ENCODE measurements at places on chromosomes 16 and 17.

DNA sequence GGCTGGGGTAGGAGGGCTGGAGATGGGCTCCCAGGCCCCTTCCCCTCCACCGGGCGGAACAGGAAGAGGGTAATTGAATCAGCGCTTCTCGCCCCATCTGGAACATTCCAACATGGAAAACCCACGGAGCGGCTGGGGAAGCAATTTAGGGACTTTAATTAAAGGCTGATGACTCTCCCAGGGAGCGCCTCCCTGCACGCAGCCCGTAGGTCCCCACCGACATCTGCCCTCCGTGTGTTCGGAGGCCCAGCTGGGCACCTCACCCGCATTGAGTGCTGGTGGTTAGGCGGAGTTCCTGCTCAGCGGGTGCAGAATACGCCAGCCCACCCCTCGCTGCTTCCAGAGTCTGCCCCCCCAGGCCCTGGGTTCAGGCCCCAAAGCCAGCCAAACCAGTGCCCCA lies 10.0 kb downstream of the HS3ST6 start:
- DNase-seq = no peak

- peak; percentile 23 for DNase-seq
Measured at GRCh38 chr17:64393000-64393402, 2.3 kb upstream of the PECAM1 start.

GRCh38 chr17:12395733-12396354 lies 269.8 kb upstream of the MYOCD start:
- DNase-seq = no peak

GRCh38 chr17:6079155-6079888 lies 9.1 kb downstream of the WSCD1 start:
- no peak for DNase-seq

DNA sequence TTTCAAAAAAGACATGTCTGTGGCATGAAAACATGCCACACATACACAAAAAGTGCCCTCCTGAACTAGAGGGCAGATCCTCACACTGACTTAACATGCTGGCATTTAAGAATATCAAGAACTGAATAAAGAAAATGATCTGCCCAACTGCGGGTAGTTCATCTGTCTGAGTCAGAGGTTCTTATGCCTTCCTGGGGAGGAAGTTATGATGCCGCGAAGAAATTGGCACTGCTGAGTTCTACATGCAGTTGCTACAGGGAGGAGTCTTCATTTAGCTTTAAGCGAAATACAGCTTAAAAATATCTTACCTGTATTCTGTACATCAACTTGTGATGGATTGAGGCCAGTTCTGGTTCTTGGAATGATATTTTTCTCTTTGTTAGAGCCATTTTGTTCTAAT lies 6.3 kb downstream of the ALDH3A2 start:
- DNase-seq = no peak

GRCh38 chr17:57099165-57099564 lies 14.1 kb downstream of the AKAP1 start:
- DNase-seq = no peak

DNA sequence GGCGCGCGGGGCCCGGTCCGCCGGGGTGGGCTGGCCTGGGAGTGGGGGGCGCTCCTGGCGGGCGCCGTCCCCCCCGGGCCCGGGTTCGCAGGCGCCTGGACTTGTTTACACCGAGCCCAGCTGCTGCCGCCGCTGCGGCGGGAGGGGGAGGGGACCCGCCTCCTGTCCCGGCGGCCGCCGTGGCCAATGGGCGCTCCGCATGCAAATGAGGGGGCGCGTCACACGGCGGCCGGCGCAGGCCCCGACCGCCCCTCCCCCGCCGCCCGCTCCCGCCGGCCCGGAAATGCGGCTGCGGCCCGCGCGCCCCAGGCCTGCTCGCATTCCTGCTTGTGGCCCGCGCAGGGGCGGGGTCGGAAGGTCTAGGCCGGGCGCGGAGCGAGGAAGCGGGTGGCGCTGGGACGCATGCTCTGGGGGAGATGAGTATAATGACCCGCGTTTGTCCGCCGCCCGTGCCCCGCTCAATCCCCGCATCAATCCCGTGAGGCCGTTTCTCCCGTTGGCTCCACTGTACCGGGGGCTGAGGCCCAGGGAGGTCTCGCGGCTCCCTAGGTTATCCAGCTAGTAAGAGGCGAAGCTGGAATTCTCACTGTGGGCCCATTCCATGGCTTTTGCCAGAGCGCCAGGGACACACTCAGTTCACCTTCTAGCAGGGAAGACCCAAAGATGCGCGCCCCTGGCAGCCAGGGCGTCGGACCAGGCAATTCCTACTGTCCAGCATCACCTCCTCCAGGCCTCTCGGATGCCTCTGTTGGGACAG lies at the start of gene YPEL3:
Gene YPEL3, minus strand, starts transcription at position 109 of the 757 bp plus-strand sequence. CDS start 731 bp downstream, outside the sequence.
- peak; percentile 89 for DNase-seq

- DNase-seq = no peak
Measured at GRCh38 chr17:39400547-39401411, 647 bp downstream of the FBXL20 start.

DNA sequence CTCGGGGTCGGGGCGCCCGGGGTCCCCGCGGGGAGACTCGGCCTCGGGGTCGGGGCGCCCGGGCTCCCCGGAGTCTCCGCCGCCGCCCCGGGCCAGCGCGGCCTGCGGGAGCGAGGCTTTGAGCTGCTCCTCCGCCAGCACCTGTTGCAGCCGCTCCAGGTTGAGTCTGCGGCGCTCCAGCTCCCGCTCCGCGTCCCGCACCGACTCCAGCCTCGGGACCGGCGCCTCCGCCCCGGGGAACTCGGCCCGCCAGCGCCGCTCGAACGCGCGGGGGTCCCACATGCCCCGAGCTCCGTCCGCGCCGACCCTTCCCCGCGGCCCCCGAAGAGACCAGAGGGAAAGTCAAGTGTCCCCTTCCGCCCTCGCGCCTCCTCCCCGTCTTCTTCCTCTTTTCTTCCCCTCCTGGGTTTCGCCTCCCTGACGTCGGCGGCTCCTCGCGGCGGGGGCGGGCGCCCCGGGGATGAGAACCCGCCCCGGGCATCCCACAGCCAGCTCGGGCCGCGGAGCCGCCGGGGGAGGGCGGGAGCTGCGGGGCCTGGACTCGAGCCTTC lies 40.8 kb upstream of the BHLHA9 start:
- DNase-seq = peak; percentile 58

GRCh38 chr16:12826559-12826958 lies 22.9 kb upstream of the CPPED1 start:
- no peak for DNase-seq

GRCh38 chr17:73182616-73183310 lies 10.1 kb upstream of the COG1 start:
- DNase-seq = no peak

DNA sequence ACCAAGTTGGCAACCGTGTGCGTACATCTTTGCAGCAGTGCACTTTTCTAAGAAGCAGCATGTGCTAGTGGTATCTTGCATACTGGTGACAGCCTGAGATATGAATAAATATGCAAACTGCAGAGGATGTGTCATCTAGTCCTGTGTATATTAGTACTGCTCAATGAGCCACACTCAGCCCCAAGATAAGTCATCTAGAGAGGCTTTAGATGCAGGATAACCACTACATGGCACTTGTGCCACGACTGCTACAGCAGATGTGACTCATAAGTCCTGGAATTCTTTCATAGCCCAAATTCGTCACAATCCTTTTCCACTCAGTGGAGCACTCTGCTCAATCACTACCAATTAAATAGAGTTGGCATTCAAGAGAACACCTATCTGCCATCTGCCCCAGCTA lies 171.5 kb downstream of the AXIN2 start:
- DNase-seq = no peak

GRCh38 chr16:77402118-77402517 lies 32.7 kb downstream of the ADAMTS18 start:
- DNase-seq = no peak

DNA sequence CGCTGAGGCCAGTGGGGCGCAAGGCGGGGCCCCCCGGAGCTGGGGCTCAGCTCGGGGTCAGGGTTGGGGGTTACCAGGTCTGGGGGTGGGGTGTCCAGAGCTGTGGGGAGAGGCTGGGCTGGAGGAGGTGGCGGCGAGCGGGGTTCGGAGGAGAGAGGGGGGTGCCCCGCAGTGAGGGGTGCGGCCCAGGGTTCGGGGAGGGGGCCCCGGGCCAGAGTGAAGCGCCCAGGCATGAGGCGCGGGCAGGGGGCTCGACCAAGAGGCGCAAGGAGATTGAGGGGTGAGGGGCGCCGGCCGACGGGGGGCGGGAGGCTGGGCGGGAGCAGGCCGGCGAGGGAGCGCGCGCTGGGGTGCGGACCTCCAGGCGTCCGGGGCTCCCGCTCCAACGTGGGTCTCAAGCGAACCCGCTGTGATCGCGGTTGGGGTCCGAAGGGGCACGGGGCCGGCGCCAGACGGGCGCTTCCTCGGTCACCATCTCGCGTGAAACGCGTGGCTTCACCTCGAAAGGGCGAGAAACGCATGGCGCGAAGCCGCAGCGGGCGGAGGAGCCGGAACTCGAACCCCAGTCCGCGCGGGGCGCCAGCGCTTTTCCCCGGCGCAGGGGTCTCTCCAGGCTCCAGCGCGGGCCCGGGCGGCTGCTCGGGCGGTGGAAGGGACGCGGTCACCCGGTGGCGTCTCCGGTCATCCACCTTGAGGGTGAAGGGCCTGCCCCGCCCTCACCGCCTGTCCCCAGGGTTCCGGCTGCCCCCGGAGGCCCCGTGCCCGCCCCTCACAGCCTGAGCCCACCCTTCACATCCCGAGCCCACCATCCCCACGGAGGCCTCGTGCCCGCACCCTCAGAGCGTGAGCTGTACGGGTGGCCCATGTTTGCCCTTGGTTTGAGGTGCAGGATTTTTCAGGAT lies 846 bp downstream of the CPNE7 start:
- no peak for DNase-seq

GRCh38 chr17:2963332-2964027 lies 99.9 kb downstream of the OR1D5 start:
- no peak for DNase-seq

DNA sequence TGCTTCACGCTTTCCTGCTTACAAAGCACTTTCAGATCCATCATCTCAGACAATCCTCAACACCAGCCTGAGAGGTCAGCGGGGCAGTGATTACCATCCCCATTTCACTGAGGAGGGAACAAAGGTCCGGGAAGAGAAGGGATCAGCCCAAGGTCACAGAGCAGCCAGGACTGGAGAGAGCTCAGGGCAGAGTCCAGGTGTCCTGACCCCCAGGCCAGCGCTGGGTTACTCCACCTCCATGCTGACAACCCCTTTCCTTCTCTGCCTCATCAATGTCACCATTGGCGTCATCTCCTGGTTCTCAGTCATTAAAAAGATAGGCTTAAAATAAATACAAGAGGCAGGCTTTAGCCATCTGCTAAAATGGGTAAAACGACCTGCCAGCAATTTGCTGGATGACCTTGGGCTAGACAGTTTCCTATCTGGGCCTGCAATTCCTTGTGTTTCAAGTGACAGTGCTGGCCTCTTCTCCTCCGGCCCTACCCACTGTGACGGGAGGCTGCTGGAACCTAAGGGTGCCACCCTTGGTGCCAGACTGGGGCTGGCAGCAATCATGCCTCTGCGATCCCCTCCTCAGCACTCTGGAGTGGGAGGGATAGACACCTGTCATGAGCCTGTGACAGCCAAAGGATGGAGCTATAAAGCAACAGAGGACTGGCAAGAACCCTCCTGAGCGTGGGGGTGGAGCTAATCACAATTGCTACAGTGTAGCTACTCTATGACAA lies 79.5 kb upstream of the CCL1 start:
- no peak for DNase-seq

- DNase-seq = no peak
Measured at GRCh38 chr17:17809531-17810083, 27.2 kb downstream of the SREBF1 start.

DNA sequence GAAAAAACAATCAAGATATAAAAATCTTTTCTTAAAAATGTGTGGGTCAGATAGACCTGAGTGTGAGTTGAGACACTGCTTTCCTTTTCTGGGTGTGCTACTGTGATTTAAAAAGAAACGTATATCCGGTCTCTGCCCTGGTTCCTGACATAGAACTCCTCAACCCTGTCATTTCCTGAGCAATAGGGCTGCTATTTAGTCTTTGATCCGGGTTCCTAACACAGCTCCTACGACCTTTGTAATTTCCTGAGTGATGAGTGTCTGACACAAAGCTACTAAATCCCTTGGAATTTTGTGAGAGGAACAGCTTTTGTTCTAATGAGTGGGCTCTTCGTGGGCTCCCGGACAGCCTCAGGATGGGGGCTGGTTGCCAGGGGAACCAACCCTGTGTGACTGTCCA lies 93.9 kb upstream of the FA2H start:
- DNase-seq = no peak

DNA sequence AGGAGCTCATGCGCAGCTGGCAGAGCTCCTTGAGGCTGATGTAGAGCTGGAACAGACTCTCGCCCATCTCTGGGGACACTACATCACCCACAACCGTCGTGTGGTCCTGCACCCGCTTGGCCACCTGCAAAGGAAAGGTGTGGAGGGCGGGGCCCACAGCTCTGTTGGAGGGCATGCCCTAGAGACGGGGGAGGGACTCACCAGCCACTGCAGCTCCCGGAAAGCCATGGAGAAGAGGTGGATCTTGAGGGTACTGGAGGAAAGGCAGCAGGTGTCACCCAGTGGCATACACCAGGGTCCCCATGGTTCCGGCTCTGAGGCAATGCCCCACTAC lies 8.6 kb downstream of the UNC13D start:
- no peak for DNase-seq

DNA sequence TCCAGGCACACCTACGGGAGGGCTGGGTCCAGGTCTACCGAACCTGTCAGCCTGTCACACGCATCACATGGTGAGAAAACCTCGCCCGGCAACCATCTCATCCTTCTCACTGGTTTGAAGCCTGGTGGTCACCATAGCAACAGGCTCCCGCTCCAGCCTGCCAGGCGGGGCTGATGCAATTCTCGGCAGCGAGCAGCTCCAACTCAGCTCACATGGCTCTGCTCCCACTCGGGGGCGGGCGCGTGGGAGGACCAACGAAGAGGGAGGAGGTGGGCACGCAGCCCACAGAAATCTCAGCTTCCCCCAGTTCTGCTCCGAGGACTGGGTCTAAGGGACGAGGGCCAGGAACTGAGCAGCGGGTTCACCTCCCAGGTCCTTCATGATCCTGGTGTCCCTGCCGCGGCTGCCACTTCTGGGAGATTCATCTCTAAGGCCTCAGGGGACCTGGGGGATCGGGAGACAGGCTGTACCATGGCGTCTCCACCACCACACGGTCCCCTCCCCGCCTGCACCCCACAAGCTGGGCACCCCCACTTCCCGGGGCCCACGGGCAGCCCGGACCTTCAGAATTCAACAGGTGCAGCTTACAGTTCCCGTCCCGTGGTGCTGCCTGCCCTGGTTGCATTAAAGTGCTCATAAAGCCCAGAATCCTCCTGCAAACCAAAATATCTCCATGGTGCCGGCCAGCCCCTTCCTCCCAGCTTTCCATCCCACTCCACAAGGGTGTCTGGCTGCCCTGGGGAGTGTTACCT lies 25.8 kb downstream of the ABR start:
- no peak for DNase-seq
